ENCODE measurements at places on chromosomes 6 and 20. TPM values are rescaled to one million over a fixed set of nuclear protein-coding genes. Genes with fewer than 3 reads are reported as not detected.

- DNase-seq = no peak
Observed at GRCh38 chr20:17572034-17572638, 2.3 kb downstream of the DSTN start.

DNA sequence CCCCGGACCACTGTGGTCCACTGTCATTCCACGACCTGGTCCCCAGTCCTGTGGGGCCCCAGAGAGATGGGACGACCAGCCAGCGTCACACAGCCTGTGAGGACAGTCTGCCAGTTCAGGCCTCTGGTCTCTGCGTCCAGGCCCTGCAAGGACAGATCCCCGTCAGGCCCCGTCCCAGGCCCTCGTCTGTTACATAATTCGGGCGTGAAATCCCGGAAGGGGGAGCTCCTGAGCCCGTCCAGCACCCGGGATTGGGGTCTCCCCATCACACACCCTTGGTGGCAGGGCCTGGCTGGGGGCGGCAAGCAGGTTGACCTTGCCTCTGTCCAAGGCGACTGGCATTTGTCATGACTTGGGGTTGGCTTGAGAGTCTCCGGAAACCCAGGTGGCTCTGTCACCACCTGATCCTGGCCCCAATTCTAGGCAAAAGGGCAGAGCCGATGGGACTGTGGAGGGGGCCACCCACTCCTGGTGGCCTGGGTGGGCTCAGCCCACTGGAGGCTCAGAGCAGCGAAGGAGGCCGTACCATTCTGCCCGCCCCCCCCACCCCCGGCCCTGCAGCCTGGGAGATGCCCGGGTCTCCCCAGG, 73.8 kb upstream of the GATA5 start:
- peak; percentile 60 for DNase-seq

- no peak for DNase-seq
Observed at GRCh38 chr6:399785-400534, 8.4 kb downstream of the IRF4 start.

- DNase-seq = peak; percentile 35
Observed at GRCh38 chr6:109002051-109002697, 92.5 kb downstream of the SESN1 start.

- DNase-seq = peak; percentile 88
Observed at GRCh38 chr6:113120582-113121285, 736.4 kb upstream of the MARCKS start.

GRCh38 chr20:2313316-2313715, 17.5 kb downstream of the TGM3 start:
- DNase-seq = no peak

DNA sequence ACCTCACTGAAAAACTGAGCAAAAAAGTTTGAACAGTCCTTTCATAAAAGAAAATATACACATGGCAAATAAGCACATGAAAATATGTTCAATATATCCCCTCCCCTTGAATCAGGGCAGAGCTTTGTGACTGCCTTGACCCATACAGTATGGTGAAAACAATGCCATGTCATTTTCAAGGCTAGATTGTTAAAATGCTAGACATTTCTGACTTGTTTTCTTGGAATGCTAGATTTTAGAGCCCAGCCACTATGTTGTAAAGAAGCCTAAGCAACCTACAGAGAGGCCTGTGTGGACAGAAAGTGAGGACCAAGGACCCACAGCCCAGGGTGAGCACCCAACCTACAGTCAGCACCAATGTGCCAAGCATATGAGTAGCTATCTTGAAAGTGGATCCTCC, 17.1 kb upstream of the ASF1A start:
- peak; percentile 16 for DNase-seq

GRCh38 chr20:40565001-40565681, 123.9 kb downstream of the MAFB start:
- DNase-seq = peak; percentile 12

DNA sequence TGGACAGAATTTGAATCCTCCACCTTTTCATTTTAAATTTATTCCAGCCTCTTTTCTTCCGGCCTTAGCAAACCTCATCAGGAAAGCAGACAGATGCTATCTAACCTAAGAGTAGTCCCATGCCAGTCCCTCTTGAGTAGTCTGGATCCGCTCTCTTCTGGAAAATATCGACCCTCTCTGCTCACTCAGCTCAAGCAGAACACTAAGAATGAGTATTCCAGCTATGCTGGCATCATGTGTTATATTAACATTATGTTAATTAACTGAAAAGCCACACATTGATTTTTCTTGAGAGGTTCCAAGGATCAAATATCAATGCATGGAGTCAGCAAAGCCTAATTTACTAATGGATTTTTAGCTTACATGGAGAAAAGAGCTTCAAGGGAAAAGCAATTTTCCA, 161.4 kb downstream of the ID4 start:
- DNase-seq = no peak

DNA sequence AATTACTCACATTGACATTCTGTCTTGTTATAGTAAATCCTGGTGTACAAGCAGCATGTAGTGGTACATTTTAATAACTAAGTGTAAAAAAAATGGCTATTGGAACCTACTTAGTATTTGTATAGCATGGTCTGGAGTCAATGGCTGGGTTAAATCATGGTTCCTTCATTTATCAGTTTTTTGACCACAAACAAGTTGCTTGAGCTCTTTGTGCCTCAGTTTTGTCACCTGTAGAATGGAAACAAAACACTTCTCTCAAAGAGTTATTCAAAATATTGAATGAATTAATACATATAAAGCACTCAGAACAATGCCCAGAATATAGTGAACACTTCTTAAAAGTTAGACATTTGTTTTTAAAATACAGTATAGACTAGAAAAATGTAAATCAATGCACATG, 93.2 kb upstream of the HS3ST5 start:
- DNase-seq = no peak

DNA sequence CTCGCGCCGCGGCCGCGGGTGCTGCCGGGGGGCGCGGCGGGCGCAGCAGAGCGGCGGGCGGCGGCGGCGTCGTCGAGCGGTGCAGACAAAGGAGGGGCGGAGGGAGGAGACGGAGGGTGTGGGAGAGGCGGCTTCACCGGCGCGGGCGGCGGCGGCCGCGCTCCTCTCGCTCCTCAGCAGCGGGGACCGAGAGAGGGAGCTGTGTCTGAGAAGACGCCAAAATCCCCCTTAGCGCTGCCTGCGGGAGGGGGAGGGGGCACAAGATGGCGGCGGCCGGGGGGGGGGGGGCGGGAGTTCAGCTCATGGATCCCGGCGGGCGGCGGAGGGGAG, 296 bp downstream of the ADNP start:
- no peak for DNase-seq

- peak; percentile 17 for DNase-seq
Observed at GRCh38 chr6:114342086-114342825, 567 bp downstream of the HS3ST5 start.

DNA sequence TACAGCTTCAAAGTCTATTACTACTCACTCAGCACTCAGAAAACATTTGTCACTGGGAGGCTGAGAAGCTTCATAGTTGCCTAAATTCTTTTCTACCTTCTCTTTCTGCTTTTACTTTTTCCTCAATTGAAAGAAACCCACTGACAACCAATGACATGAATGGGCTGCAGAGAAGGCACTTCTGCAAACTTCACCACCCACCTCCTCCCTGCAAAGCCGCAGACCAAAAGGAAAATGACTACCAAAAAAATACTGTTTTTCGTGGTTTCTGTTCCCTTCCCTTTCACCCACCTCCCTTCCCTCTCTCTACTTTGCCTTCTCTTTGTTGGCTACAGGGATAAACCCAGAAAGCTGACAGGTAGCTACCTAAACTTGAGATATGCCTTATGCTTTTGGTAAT, 3.2 kb downstream of the GNAS-AS1 start:
- no peak for DNase-seq

DNA sequence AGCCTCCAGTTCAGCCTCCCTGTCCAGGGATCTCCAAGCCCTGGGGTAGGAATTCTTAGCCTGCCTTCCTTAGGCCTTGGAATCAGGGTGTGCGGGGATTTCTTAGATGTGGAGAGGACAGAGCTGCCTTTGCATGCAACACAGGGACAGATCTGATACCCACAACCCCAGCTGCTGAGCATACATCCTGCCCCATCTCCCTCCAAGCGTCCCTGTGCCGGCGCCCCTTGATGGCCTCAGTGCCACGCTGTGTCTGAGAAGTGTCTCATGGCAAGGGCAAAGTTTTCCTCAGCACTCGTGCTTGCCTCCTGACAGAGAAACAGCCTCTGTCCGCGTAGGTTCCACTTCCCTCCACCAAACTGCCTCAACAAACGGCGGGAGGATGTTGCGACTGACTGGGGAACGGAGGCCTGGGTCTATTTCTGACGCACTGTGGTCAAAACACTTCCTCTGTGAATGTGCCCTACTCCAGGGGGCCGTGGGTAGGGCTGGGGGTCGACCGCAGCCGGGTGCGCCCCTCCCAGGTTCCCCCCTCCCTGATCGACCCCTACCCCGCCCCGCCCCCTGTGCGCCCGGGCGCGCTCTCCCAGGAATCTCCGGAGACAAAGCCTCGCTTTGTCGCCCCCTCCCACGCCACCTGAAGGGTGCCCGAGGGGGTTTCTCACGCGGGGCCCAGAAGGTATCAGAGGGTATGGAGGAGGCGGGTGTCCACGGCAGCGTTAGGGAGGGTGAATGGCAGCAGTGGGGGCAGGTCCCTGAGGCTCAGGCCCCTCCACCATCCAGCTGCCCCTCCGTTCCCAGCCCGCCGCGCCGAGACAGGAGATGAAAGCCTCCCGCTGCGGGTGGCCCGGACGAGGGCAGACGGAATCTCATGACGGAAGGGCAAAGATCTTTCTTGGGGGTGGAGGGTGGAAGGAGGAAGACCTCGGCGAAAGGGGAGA, 806 bp downstream of the MICAL1 start:
- peak; percentile 41 for DNase-seq

The HLA-DQB2 gene
- not detected for total RNA-seq

The HLA-DRA gene
- 0.47 TPM for total RNA-seq

The RREB1 gene
- total RNA-seq = 26.4 TPM

The WFDC5 gene
- not detected for total RNA-seq

The HEY2 gene
- total RNA-seq = not detected
